ENCODE measurements at places on chromosomes 12 and 14. TPM values are rescaled to one million over a fixed set of nuclear protein-coding genes. Genes with fewer than 3 reads are reported as not detected.

OVCH1 gene
- 0.49 TPM for polyA plus RNA-seq

GLS2 gene
- 1.00 TPM for polyA plus RNA-seq

DNA sequence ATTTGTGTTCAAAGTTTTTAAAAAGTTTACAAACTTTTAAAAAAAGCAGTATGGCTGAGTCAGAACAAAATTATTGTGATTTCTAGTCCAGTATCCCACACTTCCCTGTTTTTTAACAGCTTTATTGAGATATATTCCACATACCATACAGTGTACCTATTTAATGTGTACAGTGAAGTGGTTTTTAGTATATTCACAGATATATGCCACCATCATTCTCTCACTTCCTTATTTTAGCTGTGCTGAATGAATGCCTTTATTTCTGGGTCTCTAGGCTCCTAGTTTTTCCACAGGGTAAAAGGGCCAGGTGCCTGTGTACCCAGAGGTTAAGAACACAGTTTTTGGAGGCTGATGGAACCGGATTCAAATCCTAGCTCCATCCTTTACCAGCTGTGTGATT lies 58.9 kb upstream of the SRSF5 start:
- no peak for DNase-seq

KRT82 gene
- polyA plus RNA-seq: not detected

LRRIQ1 gene
- 37.5 TPM for polyA plus RNA-seq

EEF1AKMT3 gene
- 13.7 TPM for polyA plus RNA-seq

GRCh38 chr12:104600036-104600712 lies 143.4 kb downstream of the CHST11 start:
- DNase-seq: no peak

DNA sequence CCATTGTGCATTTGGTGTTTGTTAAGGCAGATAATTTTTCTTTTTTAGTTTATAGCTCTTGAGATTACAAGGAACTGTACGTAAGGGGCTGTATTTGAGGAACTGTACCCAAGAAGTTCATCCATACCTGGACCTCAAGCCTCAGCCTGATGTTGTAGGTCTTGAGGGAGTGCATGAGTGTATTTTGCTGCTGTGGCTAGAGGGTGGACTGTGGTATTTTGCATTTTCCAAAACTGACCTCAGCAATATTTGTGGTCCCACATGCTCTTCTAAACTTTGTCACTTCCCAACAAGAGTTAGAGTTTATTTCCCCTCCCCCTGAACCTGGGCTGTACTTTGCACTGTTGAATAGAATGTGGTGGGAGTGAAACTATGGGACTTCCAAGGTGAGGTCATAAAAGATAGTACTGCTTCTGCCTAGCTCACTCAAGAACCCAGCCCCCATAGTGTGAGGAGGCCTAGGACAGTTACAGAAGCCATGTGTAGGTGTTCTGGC lies 42.2 kb upstream of the FBXO33 start:
- no peak for DNase-seq

DNA sequence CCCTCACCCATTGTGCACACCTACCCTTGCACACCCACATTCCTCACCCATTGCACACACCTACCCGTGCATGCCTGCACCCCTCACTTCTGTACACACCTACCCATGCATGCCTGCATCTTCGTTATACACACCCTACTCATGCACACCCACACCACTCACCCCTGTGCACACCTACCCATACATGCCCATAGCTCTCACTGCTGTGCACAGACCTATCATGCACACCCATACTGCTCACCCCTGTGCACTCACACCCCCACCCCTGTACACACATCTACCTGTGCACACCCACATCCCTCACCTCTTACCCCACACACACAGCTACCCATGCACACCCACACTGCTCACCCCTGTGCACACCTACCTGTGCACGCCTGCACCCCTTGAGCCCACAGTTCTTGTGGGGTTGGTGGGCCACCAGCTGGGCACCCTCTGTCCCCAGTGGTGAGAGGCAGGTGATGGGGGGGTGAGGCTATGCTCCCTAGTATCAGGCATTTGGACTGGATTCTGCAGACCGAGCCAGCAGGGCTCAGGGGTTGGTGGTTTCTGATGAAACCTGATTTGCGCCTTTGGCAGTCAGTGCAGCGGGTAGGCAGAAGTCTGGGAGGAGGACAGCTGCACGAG lies 15.6 kb downstream of the CEP170B start:
- DNase-seq: no peak

- DNase-seq: no peak
Measured at GRCh38 chr12:57936513-57936883, 4.9 kb upstream of the ATP23 start.

TMBIM4 gene
- 128 TPM for polyA plus RNA-seq

- DNase-seq: no peak
Measured at GRCh38 chr12:46546634-46547273, 174.2 kb upstream of the SLC38A2 start.

- DNase-seq: no peak
Measured at GRCh38 chr14:60485057-60485597, 736 bp downstream of the C14orf39 start.

GRCh38 chr12:2891240-2892053 lies 756 bp downstream of the TULP3 start:
- peak; percentile 76 for DNase-seq

P3H3 gene
- 35.2 TPM for polyA plus RNA-seq

DNA sequence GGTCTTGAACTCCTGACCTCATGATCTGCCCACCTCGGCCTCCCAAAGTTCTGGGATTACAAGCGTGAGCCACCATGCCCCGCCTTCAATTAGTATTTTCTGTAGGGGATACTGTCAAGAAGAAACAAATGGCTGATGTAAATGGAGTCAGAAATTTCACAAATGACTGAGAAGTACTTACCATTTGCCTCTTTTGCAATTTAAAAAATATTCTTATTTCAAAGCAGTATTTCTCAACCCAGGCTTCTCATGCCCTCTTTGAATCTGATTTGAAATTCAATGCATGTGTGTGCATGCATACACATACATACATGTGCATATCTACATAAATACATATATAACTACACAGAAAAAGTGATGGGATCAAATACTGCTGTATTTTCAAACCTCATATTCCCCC lies 4.4 kb downstream of the PSMA6 start:
- no peak for DNase-seq

SPPL3 gene
- polyA plus RNA-seq: 87.8 TPM

GRCh38 chr14:56650979-56651378 lies 71.4 kb downstream of the TMEM260 start:
- no peak for DNase-seq

PRICKLE1 gene
- polyA plus RNA-seq: 45.8 TPM

- no peak for DNase-seq
Measured at GRCh38 chr12:104356231-104357115, 52.9 kb downstream of the EID3 start.

GRCh38 chr14:28294834-28295440 lies 471.6 kb upstream of the FOXG1 start:
- no peak for DNase-seq

DNA sequence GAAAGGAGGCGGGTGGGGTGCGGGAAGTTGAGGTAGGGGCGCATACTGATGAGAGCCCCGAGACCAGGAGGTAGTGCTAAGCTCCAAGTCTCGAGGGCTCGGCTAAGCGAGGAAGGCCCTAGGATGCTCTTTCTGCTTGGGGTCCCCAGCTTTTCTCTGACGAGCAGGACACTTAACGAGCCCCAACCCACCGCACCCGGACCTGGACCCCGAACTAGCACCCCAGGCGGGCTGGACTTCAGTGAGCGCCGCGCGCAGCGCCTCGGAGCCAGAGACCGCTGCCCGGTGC lies 4.7 kb upstream of the C1QL4 start:
- DNase-seq: no peak

GRCh38 chr14:61184112-61184511 lies 97.0 kb downstream of the TMEM30B start:
- DNase-seq: no peak

CATSPERB gene
- polyA plus RNA-seq: 0.60 TPM

GRCh38 chr12:20624718-20625117 lies 70.4 kb upstream of the SLCO1C1 start:
- peak; percentile 49 for DNase-seq

DNA sequence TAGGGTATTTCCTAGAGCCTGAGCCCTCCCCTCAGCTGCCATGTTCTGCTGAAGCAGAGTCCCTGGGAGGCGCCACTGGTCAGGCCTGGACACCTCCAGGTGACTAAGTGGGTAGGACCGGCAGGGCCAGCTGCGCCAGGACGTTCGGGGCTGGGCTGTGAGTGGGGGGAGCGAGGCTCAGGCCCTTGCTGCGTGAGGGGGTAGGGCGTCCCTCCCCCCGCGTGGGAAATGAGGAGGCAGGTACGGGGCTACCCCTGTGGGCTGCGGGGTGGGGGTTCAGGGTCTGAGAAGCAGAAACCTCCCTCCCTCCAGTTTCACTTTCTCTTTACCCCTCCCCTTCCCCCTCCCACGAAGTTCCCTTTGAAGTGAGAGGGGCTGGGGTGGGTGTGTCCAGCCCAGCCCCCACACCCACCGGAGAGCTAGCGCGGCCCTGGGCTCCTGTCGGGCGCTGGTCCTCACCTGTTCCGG lies 22.1 kb upstream of the KIF26A start:
- DNase-seq: no peak

DNA sequence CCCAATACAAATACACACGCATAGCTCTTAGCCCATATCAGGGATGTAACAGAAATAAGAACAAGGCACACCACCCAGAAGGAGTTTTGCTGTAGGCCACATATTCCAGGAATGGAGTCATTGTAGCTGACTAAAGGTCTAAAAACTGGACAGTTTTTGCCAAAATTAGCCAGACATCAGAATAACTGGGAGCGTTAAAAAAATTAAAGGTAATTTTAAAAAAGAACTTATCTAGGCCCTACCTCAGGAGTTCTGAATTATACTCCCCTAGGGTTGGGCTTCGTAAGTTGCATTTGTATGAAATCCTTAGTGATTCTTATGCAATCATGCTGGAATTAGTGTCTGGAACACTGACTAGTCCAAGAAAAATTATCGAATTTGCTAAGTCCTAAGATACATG lies 987.7 kb downstream of the GALC start:
- DNase-seq: no peak

DNA sequence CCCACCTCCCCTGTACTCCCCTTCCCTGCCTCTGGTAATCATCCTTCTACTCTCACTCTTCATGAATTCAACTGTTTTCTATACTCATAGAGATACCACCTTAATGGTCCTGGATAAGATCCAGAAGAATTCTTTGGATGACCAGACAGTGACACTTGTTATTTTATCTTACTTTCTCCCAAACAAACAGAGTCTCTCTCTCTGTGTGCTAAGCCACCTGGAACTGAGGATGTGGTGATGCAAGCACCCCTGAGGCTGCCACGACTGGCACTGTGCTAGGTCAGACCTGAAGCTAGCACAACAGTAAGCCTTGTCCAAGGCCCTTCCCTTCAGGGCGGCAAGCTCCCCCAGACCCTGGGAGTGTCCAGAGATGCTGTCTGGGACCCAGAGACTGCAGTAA lies 250.2 kb downstream of the C12orf50 start:
- DNase-seq: no peak

- DNase-seq: peak; percentile 36
Measured at GRCh38 chr14:50831726-50832168, 785 bp upstream of the NIN start.

DNA sequence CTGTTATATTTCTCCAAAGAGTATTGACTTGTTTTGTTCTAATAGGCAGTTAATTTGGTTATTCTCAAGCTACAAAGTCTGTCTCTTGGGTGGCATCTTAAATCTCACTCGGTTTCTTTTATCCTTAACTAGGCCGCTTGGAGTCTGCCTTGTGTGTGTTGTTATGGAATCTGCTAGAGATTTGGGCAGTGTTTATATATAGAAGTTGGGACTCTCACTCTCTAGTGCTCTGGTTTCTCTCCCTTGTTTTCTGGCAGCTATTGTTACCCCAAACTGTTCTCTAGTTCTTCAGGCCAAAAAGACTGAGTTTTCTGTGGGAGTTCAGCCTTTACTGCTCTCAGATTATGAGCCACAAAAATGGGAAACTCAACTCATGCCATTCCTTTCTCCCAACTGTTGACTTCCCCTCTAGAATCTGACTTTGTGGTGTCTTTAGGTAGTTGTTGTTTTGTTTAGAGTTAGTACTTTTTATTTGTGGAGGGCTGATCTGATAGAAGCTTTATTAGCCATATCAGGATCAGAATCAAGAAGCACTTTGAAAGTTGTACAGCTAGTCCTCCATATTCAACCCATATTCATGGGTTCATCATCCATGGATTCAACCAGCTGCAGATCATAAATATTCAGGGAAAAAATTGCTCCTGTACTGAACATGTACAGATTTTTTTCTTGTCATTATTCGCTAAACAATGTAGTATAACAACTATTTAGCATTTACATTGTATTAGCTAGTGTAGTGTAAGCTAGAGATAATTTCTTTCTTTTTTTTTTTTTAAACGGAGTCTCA lies 11.2 kb downstream of the PSMA6 start:
- DNase-seq: no peak
